ENCODE measurements at places on chromosomes 3 and 15.

GRCh38 chr15:89659295-89659694 is 4.0 kb upstream of the KIF7 start:
- no peak for DNase-seq

DNA sequence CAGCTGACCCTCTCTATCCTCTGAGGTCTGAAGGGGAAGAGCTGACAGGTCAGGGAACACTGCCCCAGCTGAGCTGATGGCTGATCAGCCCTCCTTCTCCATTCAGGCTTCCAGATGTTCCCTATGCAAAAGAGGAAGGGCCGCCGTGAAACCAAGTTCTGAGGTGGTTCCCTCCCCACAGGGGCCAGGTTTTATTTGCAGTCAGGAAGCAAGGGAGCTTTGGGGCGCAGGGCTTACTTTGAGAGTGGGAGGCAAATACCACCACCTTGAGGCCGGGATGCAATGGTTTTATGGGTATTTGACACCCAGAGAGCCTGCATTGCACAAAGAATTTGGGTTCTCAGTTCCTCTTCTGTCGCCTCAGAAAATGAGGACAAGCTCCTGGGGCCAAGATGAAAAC is 186.9 kb downstream of the ARRDC4 start:
- no peak for DNase-seq

DNA sequence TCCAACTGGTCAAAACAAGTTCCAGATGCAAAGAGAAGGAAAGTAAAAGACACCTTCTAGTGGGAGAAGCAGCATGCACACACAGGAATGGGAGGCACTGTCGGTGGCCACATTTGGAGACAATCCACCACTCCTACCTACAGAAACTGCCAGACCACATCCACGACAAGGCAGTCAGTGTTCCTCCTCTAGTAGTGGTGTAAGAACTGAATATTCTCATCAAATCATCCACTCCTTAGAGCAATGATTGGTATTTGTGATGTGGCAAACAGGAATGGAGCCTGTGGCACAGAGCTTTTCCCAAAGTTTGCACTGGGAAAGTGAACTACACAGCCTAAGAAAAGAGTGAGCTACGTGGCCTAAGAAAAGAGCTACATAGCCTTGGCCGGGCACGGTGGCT is 5.1 kb upstream of the SPINT1 start:
- DNase-seq, result no peak

DNA sequence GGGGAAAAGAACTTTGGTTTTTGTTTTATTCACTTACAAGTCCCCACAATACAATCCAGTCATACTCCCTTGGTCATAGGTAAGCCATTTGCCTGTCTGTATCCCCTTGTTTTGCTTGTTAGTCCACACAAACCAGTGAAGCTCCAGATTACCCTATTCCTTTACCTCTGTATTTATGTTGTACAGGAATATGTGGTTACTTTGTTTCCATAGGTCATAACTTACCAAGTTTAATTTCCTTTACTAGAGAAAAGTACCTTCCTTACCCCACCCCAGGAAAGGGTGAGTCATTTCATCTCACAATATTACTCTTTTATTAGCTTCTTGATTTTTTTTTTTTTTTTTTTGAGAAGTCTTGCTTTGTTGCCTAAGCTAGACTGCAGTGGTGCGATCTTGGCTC is 113.4 kb upstream of the LRRFIP2 start:
- DNase-seq, result no peak

GRCh38 chr15:74843445-74843828 is 481 bp upstream of the ULK3 start:
- DNase-seq, result no peak

GRCh38 chr15:49898097-49898496 is 220.9 kb downstream of the ATP8B4 start:
- DNase-seq, result no peak

DNA sequence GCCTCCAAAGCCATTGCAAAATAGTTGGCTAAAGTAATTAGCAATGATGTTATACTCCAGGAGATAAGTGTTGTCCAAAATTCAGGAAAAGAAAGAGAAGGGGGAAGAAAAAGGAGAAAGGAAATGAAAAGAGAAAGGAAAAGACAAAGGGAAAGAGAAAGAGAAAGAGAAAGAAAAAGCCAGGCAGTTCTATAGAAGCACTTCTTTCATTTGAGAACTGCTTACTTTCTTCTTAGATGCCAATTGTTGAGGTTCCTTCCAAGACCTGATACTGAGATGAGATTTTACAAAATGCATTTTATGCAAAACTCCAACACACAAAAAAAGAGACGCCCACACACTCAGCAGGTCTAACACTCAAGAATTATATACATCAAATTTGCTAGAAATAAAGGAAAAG is 298.4 kb downstream of the KCNH8 start:
- DNase-seq, result peak; percentile 51

DNA sequence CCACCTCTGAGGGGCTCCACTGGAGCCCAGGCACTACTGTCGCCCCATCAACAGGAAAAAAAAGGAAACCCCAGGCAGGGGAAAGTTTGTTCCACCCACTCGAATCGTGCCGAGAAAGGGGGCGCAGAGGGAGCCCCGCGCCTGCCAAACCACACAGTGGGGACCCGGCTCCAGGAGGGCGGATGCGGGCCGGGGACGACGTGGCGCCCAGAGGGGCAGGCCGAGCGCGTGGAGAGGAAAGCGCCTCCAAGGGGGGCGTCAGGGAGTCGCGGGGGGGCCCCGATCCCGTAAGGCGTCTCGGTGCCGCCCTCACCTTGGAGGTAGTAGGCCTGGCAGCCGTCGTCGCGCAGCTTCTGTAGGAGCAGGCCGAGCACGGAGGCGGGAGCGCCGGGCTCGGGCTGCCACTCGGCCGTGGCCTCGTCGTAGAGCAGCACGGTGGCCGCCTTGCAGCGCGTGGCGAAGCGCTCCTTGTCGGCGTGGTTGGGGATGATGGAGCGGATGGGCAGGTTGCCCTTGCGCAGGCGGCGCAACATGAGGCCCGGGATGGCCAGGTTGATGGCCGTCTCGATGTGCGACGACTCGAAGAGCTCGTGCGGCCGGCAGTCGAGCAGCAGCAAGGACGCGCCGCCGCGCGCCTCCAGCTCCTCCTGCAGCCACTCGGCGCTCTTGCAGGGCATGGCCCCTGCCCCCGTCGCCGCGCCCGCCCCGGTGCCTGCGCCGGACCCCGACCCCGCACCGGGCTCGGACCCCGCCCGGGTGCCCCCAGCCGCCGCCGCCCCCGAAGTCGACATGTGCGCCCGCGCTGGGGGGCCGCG is 627 bp downstream of the DUSP7 start:
- peak; percentile 64 for DNase-seq

DNA sequence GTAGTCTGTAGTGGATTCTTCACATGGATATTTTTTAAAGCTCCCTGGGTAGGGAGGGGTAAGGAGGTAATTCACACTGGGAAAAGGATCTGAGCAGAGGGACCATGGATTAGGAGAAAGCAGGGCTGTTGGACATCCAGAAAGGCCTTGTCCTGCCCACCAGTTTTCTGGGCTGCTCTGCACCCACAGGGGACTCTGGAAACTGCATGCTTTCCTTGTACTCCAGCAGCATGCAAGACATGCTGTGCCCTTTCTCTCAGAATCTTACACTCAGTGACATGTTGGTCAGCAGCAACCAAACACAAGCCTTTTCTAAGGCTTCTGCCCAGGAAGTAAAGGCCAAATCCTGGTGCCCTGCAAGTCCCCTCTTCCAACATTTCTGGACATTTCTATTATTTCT is 2.5 kb upstream of the FBN1 start:
- DNase-seq, result peak; percentile 45

GRCh38 chr15:41984622-41985021 is 12.3 kb upstream of the EHD4 start:
- no peak for DNase-seq

DNA sequence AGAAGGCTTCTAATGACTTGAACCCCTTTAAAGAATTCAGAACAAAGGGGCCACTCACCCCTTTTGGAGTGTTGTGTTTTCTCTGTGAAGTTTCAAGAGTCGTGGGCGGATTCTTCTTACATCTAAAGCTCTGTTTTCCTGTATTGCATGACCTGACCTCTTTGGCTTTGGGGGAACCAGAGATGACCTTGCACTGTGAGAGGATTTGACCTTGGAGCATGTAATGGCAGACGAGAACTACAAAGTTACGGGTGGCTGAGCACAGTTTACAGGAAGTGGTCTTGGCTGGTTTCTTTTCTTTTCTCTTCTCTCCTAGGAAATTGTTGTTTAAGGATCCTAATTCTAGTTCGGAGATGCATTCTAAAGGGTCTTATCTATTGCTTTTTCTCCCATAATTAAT is 6.2 kb upstream of the BDH1 start:
- no peak for DNase-seq

- DNase-seq, result no peak
Measured at GRCh38 chr15:94844538-94845389, 613.4 kb downstream of the MCTP2 start.

DNA sequence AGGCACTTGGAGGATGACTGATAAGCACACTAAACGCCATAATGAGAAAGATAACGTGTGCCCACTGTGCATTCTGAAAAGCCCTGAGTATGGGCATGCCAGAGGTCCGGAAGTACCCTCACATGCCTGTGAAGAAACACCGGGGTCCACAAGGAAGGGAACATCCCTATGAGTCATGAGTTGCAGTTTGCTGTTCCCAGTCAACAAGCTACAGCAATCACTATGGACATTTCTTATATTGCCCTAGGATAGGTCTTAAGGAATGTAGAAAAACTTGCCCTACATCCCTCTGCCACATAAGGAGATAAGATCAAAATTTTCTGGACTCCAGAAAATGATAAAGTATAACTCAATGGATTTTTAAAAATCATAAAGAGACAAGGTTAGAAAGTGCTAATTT is 9.9 kb downstream of the MB21D2 start:
- DNase-seq, result no peak

DNA sequence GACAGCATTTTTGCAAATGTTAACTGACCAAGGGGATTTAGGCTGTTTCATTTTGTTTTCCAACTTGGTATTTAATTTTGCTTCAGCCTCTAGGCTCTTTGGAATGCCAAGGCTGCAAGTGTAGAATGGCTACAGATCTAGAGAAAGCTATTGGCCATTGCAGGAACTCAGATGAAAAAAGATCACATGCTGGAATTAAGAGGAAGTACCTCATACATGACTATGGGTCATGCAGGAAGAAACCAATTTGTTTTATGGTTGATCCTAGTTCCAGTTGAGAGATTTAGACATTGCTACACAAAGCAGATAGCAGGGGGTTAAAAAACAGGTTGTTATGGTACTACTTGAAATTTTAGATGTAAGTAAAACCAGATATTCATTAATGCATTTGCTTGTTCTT is 12.7 kb upstream of the CLDN16 start:
- DNase-seq, result peak; percentile 40

DNA sequence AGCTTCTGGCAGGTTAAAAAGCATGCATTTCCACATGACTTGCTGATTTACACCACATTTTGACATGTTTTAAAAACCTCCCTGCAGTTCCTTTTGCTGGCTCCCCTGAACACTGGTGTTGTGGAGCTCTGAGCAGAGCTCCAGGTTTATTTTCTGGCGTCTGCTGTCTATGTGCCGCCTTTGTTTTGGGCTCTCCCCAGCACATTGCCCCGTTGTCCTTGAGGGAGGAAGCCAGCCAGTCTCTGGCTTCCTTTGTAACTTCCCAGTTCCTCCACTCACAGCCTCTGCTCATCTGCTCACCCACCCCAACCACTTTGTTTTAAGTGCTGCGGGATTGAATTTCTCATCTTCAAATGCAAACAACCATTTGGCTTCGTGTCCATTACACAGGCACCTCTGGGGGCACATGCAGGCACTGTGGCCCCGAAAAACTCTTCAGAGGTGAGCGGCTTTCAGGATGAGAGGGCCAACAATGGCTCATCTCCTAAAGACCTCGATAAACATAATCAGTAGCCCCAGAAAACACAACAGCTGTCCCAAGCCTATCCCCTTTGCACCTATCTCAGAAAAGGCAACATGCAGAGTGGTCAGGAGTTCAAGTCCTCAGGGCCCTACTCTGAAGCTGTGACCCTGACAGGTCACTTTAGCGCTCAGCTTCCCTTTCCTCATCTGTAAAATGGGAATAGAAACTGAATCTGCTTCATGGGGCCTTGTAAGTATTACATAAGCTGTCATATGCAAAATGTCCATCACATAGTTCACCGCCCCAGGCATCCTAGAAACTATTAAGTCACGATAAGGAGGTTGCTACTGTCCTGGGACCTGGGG is 1.3 kb upstream of the MEF2A start:
- peak; percentile 45 for DNase-seq

GRCh38 chr3:32283304-32283703 is 44.8 kb downstream of the CMTM8 start:
- no peak for DNase-seq

GRCh38 chr3:174822320-174822719 is 36.8 kb upstream of the NAALADL2 start:
- DNase-seq, result no peak

- no peak for DNase-seq
Measured at GRCh38 chr15:60392986-60393790, 4.6 kb downstream of the ANXA2 start.

- DNase-seq, result no peak
Measured at GRCh38 chr15:69402816-69403215, 11.3 kb upstream of the KIF23 start.

DNA sequence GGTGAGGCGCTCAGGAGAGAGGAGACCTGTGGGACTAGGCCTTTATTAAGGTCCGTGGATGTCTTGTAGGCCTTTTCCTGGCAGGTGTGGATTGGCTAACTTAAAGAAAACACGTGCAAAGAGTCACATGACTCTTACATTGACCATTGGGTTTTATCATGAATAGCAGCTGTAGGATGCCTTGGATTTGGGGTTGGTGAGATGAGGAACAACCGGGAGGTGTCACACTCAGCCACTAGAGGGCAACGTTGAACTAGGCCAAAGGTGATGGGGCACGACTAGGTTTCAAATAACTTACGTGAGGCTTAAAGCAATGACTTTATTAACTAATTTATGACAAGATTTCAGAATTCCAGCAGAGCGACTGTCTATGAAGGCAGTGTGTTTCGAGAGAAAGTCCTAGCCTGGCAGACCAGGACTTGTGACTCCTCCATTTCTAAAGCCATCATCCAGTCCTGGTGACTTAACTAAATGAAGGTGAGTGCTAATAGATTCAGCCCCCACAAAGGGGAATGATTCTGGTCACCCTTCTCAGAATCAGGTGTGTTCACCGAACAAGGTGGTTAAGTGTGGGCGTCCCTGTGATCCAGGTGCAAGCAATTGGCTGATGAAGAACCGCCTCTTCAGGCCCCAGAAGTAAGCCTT is 345.6 kb downstream of the MCTP2 start:
- peak; percentile 67 for DNase-seq

GRCh38 chr3:189720736-189721417 is 89.7 kb downstream of the TP63 start:
- DNase-seq, result no peak

DNA sequence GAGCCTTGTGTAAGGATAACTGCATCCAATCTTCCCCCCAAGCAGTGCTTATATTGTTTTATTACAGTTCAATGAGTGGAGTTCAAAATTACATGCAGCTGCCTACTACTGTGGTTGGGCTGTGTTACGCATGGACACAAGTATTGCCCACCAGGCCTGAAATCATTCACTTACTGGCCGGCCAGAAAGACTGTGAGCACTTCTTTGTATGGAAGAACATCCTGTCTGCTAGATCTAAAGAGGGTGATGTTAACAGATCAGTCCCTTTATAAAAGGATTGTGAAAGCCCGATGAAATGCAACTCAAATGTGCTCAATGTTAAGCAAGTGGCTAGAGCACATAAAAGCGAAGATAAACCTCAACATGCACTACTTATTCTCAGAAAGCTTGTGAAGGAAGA is 132.5 kb downstream of the FOXP1 start:
- DNase-seq, result no peak

GRCh38 chr15:70437882-70438451 is 325.4 kb downstream of the UACA start:
- no peak for DNase-seq

GRCh38 chr15:41691471-41691870 is 31.3 kb downstream of the MGA start:
- DNase-seq, result peak; percentile 65
